HL-60 (cell line): ENCODE measurements at places on chromosomes 13 and 19.

- no peak for DNase-seq
These were observed 8.0 kb downstream of the POP4 start for GRCh38 chr19:29614046-29614445.

DNA sequence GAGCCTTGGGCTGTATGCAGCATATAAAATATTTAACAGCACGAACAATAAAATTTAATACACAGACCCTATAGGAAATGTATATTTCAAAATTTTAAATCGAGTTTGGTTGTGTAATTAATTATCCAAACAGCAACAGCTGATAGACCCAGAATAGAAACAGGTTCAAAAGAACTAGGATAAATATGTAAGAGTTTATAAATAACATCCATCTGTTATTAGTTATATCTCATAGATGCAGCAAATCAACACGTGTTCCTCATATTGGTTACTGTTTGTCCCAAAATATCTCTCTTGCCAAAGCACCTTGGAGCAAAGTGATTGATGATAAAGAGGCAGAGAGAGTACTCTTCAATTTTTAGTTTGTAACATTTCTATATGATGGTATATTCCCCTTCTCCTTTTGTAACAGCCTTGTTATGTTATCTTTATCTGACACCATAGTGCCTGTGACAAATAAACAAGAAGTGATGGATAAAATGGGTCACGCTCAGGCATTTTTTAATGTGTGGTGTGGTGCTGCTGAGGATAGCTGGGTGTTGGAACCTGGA, 260.6 kb upstream of the NBEA start:
- no peak for DNase-seq

- DNase-seq, result no peak
These were observed 9.7 kb downstream of the HSD17B14 start for GRCh38 chr19:48826606-48827020.

GRCh38 chr13:102779436-102780159, 6.0 kb upstream of the TEX30 start:
- DNase-seq, result no peak

- DNase-seq, result peak; percentile 34
These were observed 774 bp downstream of the GGN start for GRCh38 chr19:38386971-38387549.

- DNase-seq, result no peak
These were observed 84.8 kb downstream of the SLC25A15 start for GRCh38 chr13:40874138-40874779.

DNA sequence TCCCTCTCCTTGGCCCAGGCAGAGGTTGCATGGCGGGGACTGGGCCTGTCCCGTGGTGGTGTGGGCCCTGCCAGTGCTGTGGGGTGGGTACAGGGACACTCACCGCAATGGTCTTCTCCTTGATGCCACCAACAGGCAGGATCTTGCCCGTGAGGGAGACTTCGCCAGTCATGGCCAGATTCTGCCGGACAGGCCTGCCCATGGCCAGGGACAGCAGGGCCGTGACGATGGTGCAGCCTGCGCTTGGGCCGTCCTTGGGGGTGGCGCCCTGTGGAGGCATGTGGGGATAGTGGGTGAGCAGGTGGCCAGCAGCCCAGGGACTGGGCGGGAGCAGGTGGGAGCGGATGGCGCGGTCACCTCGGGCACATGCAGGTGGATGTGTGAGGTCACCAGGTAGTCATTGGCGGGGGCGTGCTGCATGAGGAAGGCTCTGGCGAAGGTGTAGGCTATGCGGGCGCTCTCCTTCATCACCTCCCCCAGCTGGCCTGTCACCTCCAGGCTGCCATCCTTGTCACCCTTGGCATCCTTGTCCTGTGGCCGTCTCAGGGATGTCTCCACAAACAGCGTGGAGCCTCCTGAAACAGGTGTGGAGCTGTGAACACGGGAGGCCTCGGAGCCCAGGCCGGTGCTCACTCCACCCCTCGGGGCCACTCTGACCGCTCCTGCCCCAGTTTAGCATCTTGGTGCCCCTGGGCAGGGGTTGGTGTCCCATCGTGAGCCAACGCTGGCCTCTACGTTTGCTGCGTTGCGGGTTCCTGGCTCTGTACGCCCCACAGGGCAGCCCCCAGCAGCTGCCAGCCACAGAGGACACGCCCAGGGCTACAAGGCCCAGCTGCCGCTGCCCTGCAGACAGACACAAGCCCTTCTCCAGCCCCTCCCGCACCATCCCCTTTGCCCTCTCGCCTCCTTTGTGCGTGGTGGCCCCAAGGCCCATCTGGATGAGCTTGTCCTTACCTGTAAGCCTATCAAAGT, 3.4 kb downstream of the RPL36 start:
- DNase-seq, result no peak

DNA sequence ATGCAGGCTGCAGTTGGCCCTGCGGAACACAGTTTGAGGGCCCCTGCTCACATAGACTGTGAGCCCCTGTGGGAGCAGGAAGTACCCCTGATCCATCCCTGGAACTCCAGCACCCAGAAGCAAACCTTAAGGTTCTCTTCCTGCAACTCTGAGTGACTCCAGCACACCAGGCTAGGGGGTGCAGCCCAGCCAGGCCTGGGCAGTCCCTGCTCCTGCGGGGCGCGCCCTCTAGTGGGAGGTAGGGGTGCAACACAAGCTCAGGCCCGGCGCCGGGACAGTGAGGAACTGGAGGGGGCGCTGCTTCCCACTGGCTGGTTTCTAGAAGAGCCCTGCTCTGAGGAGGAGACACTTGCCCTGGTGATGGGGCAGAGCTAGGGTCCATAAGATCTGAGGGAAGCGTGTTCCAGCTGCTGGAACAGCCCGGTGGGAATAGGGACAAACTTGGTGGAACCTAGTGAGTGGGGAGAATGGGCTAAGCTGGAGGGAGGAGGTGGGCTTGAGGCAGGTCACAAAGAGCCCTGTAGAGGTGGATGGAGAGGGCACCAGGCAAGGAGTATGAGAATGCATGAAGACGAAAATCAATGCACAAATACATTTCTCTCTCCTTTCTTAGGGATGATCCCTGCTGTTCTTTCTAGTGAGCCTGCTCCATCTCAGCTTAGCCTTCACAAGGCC, 5.0 kb downstream of the ZSCAN5A start:
- DNase-seq, result peak; percentile 47

DNA sequence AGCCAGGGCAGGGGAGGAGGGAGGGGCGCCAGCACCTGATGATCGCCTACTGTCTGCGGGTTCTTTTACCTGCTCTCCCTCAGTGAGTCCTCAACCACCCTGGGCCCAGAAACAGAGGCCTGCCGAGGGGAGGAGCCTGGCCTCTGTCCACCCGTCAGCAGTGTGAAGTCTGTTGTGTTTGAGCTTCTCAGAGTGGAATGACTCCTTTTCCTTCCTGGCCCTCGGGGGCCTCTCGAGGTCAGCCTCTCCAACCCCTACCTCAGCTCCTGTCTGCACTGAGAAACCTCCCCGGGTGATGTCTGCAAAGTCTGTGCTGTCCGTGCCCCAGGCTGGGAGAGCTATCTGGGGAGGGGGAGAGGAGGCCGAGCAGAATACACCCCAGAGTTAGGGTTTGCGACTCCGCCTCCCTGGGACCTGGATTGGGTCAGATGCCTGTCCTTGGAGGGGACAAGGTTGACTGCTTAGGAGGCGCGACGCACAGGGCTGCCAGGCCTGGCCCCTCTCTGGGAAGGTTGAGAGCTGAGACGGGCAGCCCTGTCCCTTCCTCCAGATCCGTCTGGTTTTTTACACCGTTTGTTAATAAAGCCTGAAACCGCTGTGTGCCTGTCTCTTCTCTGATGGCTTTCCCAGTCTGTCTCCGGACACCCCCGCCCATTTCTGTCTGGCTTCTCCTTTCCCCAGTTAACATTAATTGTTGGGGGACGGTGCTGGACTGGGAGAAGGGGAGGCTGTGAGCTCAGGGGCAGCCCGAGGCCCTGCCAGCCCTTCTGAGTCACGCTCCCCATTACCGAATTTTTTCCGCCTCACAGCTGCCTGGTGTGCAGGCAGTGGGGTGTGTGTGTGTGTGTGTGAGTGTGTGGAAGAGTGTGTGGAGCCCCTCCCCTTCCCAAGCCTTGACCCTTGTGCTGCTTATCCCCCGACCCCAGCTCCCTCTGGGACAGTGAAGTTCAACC, 989 bp upstream of the SSC5D start:
- DNase-seq, result peak; percentile 51

DNA sequence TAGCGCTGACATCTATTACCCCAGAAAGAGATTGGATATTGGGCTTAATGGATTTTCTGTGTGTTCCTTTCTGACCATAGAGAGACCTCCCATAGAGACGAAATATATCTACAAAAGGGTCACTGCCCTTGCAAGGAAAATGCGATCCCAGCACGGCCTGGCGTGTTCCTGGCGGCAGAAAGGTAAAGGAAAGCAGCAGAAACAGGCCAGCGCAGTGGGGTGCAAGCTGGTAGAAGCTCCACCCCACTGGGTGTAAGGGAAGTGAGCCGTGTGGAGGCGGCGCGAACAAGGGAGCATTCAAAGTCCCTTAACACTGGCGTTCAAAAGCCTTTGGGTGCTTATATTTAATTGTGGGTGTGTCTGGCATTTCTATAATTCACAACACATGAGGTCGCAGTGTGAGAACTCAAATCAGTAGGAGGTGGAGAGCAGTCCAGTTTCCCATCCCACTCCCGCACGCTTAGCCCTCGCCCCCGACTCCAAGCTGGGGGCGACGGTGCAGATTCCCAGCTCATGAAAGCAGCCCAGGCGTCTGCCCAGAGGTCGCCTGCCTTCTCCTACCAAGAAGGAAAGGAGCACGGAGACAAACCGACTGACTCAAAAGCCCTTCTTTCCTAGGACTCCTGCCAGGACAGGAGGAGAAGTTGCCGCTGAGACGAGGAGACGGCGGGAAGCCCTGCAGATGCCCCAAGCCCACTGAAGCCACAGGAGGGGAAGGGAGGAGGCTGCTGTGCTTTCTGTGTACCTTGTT, 478.4 kb downstream of the FOXO1 start:
- no peak for DNase-seq

DNA sequence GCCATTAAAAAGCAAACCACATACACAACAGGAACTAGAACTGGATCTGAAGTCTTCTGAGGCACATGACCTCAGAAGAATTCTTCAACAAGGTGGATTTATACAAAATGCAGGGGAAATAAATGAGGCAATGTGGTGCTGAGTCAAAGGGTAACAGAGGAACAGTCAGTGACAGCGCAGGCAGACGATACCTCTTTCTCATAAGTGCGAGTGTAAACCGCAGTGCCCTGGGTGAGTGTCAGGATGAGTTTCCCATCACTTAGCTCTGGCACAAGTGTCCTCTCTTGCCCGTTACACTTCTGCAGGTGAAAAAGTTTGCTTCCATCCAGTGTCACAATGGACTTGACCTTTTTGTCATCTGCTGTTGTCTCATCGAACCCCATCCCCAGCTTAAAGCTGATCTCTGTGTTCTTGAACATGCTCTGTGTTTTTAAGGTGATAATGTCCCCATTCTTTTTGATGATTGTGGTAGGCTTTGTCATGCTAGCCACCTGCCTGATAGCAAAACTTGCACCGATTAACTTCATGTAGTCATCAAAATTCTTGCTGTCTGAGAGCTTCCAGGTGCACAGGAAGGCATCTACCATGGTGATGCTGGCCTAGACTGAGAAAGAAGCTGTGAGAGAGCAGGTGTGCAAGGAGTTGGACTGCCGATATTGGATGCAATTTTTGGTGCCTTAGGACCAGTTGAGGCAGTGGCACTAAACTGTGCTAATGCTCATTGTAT, 97.3 kb downstream of the AKAP11 start:
- DNase-seq, result no peak

DNA sequence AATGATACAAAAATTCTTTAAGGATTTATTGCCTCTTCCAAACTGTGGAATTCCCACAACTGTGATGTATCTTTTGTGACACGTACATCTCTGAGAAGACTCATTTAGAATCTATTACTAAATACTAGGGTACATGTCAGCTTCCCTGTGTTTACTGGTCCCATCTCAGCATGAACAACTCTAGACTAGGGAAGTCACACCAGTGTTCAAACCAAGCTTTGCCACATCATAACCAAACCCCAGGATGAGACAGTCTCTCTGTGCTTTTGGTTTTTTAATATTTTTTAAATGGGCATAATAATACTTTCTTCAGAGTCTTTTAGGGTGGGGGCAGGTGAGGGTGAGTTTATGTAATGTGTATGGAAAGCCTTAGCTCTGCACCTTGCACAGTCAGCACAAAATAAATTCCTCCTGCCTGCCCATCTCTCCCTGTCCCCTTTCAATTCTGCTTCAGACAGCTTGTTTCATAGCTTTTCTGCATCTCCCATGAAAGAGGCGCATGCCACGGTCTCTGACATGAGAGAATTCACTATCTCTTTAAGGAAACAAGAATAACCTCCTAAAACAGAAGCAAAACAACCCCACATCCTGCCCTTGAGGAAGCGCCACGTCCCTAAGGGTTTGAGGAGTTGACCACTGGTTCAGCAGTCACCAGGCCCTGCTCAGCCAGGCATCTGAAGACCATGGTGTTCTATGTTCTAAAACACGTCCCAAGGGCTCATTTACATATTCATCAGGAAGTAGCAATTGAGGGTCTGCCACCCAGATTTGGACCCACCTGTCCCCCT, 174.5 kb downstream of the USP12 start:
- no peak for DNase-seq

DNA sequence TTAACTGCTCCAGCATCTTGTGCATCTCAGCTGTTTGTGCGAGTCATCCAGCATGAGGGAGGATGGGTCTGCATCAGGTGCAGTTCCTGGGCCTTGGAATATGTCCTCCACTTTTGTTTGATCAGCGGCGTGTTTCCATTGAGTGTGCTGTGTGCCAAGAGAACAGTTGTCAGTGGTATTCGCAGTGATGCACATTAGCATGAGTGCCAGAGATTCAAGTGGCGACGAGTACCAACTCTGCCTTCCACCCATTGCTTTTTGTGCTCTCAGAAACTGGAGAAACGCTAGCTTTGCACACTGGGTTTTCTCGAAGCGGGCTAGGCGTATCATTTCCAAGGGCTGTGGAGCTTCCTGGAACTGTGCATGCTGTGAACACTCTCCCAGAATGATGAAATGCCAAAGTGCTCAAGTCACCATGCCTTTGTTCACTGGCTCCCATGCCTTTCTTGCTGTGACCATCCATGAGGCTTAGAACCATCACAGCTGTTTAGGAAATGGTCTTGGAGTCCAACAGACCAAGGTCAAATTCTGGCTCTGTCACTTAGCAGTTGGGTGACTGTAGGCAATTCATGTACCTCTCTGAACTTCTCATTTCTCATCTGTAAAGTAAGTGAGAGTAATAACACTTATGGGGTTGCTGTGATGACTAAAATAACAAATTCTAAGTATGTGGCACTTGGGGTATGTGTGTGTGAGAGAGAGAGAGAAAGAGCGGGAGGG, 18.4 kb downstream of the LRCH1 start:
- DNase-seq, result no peak

DNA sequence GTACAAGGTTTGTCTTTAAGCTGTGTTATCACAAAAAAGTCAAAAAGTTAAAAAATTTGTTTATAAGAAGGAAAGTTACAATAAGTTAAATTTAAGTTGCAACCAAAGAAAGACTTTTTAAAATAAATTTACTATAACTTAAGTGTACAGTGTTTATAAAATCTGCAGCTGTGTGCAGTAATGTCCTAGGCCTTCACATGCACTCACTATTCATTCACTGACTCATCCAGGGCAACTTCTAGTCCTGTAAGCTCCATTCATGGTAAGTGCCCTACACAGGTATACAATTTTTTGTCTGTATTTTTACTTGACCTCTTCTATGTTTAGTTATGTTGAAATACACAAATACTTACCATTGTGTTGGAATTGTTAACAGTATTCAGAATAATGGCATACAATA, 667.9 kb upstream of the SLITRK5 start:
- DNase-seq, result no peak

- no peak for DNase-seq
These were observed 38.3 kb downstream of the AP1M1 start for GRCh38 chr19:16235811-16236652.

GRCh38 chr13:77653301-77653700, 44.2 kb upstream of the SLAIN1 start:
- peak; percentile 19 for DNase-seq
